ENCODE measurements at places on chromosomes 1 and 21. TPM values are rescaled to one million over a fixed set of nuclear protein-coding genes. Genes with fewer than 3 reads are reported as not detected.

Gene ITSN1
- 76.7 TPM for total RNA-seq

Gene SH2D5
- 0.18 TPM for total RNA-seq

Gene NR0B2
- 5.7 TPM for total RNA-seq

Gene CLCA4
- total RNA-seq = not detected

Gene TIE1
- total RNA-seq = 49.4 TPM

Gene CHD5
- total RNA-seq = 0.25 TPM

Gene BRDT
- total RNA-seq = not detected

Gene HOOK1
- total RNA-seq = 7.8 TPM

Gene NTMT2
- total RNA-seq = 7.4 TPM

Gene OVAAL
- 0.69 TPM for total RNA-seq

Gene VCAM1
- 6.0 TPM for total RNA-seq

Gene OR2T1
- total RNA-seq = not detected

Gene VWA5B1
- total RNA-seq = 0.18 TPM

Gene TSPAN2
- total RNA-seq = 9.5 TPM

Gene RGS16
- 0.66 TPM for total RNA-seq

Gene OLIG2
- total RNA-seq = not detected

Gene RAP1GAP
- 18.7 TPM for total RNA-seq

Gene RBP7
- 24.8 TPM for total RNA-seq

Gene OR2L2
- total RNA-seq = not detected

Gene PIGR
- total RNA-seq = 0.09 TPM

Gene PTGFRN
- 169 TPM for total RNA-seq
